Activated T-cell treated with anti-CD3 and anti-CD28 coated beads, Interleukin-2, amount 50 U/mL, for 24 hours (primary cell): ENCODE measurements at places on chromosomes 2 and 18.

DNA sequence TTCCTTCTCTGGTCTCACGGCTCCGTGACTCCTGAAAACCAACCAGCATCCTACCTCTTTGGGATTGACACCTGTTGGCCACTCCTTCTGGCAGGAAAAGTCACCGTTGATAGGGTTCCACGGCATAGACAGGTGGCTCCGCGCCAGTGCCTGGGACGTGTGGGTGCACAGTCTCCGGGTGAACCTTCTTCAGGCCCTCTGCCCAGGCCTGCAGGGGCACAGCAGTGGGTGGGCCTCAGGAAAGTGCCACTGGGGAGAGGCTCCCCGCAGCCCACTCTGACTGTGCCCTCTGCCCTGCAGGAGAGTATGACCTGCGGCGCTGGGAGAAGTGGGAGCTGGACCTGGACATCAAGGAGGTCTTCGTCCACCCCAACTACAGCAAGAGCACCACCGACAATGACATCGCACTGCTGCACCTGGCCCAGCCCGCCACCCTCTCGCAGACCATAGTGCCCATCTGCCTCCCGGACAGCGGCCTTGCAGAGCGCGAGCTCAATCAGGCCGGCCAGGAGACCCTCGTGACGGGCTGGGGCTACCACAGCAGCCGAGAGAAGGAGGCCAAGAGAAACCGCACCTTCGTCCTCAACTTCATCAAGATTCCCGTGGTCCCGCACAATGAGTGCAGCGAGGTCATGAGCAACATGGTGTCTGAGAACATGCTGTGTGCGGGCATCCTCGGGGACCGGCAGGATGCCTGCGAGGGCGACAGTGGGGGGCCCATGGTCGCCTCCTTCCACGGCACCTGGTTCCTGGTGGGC is 10.0 kb downstream of the PROC start:
- no peaks in the 10 kb centered on the region for H3K36me3 ChIP-seq
- DNase-seq = no peak
- no peak overlapping the region for H3K27ac ChIP-seq

DNA sequence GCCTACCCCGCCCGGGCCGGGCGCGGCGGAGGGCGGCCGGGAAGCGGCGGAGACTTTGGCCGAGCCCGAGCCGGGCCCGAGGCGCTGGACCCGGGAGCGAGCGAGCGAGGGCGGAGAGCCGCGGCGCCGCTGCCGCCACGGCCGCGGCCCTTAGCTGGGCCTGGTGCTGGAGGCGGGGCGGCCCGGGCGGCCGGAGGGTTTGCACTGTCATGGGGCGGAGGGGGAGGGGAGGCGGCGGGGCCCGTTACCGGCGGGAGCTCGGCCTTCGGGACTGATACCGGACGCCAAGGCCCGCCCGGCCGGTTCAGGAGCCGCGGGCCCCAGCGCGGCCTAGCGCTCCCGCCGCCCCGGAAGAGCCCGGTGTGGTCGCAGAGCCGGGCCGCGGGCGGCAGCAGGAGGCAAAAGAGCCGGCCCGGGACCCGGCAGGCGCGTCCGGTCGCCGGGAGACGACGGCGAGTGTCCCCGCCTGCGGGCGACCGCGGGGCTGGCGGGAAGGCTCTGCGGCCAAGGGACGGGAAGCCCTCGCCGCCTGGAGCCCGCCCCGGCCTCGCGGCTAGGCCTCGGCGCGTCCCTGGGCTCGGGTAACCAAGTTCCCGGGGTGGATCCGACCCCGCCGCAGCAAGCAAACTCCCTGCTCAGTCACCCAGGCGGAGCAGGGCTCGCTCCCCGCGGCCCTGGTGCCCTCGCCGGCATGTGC is 697 bp downstream of the KCMF1 start:
- peaks cover 50% of the 10 kb centered on the region for H3K4me1 ChIP-seq
- DNase-seq = peak; percentile 80
- H3K4me3 ChIP-seq = peak overlapping the region; percentile 84
- H3K36me3 ChIP-seq = peaks cover 65% of the 10 kb centered on the region
- peak overlapping the region; percentile 95 for H3K27ac ChIP-seq

GRCh38 chr18:6730416-6731221 is 1.1 kb downstream of the ARHGAP28 start:
- H3K4me3 ChIP-seq = no peak overlapping the region
- H3K4me1 ChIP-seq = peaks cover 5% of the 10 kb centered on the region
- no peak overlapping the region for H3K27ac ChIP-seq
- no peak for DNase-seq

DNA sequence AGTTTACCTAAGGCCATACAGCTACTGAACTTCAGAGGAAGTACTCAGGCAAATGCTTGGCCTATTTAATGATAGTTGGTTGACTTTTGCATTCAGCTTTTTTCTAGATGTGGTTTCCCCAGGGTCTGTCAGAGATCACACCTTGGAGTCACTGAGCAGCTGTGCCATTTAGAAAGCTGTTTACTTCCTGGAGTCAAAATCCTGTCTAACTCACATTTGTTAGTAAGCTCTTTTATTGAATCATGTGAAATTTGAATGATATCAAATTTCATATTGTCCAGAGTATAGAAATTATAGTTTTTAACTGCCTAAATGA is 7.6 kb upstream of the TRIB2 start:
- no peaks in the 10 kb centered on the region for H3K36me3 ChIP-seq
- peaks cover 53% of the 10 kb centered on the region for H3K4me1 ChIP-seq
- no peak for DNase-seq
- H3K4me3 ChIP-seq = no peak overlapping the region
- no peak overlapping the region for H3K27ac ChIP-seq

GRCh38 chr2:69132960-69133590 is 120.1 kb downstream of the ANTXR1 start:
- no peaks in the 10 kb centered on the region for H3K4me1 ChIP-seq

GRCh38 chr2:75464348-75464946 is 96.3 kb downstream of the EVA1A start:
- no peak for DNase-seq
- peaks cover 40% of the 10 kb centered on the region for H3K27me3 ChIP-seq
- no peak overlapping the region for H3K27ac ChIP-seq
- no peak overlapping the region for H3K4me3 ChIP-seq

DNA sequence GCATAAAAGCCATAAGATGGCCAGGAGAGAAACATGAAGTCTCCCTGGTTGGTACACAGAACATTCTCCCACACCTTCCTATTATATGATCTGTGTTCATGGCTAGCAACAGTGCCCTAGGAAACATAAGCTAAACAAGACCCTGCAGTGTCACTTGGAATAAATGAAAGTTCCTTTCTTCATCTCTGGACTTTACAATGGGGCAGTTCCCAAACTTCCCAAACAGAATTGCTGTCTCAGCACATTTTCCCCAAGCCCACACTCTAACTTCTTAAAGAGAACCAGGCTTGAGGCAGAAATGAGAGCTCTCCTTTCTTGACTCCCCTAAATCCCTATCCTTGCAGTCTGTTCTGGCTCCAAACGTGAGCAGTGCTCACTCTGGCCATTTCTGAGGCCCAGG is 173.2 kb upstream of the CREB1 start:
- no peaks in the 10 kb centered on the region for H3K27me3 ChIP-seq
- H3K27ac ChIP-seq = no peak overlapping the region
- H3K4me3 ChIP-seq = no peak overlapping the region
- H3K36me3 ChIP-seq = no peaks in the 10 kb centered on the region

DNA sequence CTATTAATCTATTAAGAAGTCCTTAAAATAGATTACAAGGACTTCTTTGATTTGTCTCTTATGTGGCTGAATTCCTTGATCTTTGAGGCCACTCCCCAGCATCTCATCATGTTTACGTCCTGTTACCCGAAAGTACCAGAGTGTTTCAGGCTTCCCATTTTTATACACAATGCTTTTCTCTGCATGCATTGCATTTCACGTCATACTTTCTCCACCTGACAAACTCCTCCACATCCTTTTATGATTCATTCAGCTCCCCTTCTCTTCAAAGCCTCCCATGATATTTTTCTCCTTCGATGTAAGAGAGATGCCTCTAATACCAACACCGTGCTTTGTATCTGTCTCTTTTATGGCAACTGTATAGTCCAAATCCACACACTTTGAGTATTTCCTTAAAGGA is 379.0 kb upstream of the CRIM1 start:
- H3K27ac ChIP-seq = no peak overlapping the region
- no peaks in the 10 kb centered on the region for H3K36me3 ChIP-seq
- no peak for DNase-seq
- H3K27me3 ChIP-seq = peaks cover 2% of the 10 kb centered on the region
- H3K4me3 ChIP-seq = no peak overlapping the region

GRCh38 chr2:109582928-109583895 is 30.6 kb downstream of the SEPTIN10 start:
- no peak overlapping the region for H3K27ac ChIP-seq
- H3K4me3 ChIP-seq = no peak overlapping the region
- no peaks in the 10 kb centered on the region for H3K36me3 ChIP-seq
- H3K4me1 ChIP-seq = no peaks in the 10 kb centered on the region
- no peak for DNase-seq

DNA sequence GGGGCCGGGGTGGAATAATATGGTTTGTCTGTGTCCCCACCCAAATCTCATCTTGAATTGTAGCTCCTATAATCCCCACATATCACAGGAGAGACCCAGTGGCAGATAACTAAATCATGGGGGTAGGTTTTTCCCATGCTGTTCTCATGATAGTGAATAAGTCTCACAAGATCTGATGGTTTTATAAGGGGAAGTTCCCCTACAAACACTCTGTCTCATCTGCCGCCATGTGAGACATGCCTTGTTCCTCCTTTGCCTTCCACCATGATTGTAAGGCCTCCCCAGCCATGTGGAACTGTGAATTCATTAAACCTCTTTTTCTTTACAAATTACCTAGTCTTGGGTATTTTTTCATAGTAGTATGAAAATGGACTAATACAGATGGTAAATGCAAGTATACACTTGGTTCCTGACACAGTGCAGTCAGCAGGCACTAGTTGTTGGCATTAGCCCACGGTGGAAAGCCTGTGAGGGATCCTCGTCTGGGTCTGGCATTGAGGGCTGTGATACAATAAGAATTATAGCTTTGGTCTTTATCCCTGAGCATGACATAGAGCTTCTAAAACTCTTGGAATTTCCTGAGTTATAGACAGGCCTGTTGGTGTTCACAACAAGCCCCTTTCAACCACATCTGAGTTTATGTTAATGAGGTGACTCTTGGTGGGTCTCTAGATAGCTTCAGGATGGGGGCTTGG is 135.8 kb downstream of the CABLES1 start:
- peaks cover 23% of the 10 kb centered on the region for H3K4me1 ChIP-seq
- H3K4me3 ChIP-seq = no peak overlapping the region
- no peaks in the 10 kb centered on the region for H3K27me3 ChIP-seq
- no peak for DNase-seq
- H3K36me3 ChIP-seq = peaks cover 24% of the 10 kb centered on the region
- no peak overlapping the region for H3K27ac ChIP-seq

- H3K27me3 ChIP-seq = no peaks in the 10 kb centered on the region
- peaks cover 20% of the 10 kb centered on the region for H3K4me1 ChIP-seq
- H3K4me3 ChIP-seq = no peak overlapping the region
Observed at GRCh38 chr2:23944527-23944926, 4.3 kb downstream of the UBXN2A start.

DNA sequence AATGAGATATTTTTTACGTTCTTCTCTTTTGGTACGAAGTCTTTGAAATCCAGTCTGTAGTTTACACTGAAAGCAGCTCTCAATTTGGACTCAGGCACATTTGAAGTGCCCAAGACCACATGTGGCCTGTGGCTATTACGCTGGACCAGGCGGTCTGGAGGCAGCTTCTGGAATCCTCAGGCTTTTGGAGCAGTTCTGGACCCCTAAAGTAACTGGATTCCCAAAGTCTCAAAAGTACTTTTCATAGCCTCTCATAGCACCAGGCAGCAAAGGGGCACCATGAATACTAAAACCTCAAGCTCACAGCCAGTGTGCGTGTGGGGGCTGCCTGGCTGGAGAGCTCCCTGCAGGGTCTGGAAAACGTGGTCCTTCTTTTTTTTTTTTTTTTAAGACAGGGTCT is 119.0 kb downstream of the SMAD7 start:
- H3K36me3 ChIP-seq = no peaks in the 10 kb centered on the region
- H3K27ac ChIP-seq = no peak overlapping the region
- peak; percentile 23 for DNase-seq
- no peak overlapping the region for H3K4me3 ChIP-seq
- H3K4me1 ChIP-seq = peaks cover 59% of the 10 kb centered on the region
- H3K27me3 ChIP-seq = no peaks in the 10 kb centered on the region

GRCh38 chr18:24112464-24112863 is 26.4 kb upstream of the CABYR start:
- no peak overlapping the region for H3K4me3 ChIP-seq
- H3K27ac ChIP-seq = peak overlapping the region; percentile 23
- H3K36me3 ChIP-seq = peaks cover 50% of the 10 kb centered on the region
- no peak for DNase-seq
- H3K27me3 ChIP-seq = no peaks in the 10 kb centered on the region

- H3K27me3 ChIP-seq = no peaks in the 10 kb centered on the region
- no peaks in the 10 kb centered on the region for H3K36me3 ChIP-seq
- H3K4me1 ChIP-seq = no peaks in the 10 kb centered on the region
- H3K27ac ChIP-seq = no peak overlapping the region
Observed at GRCh38 chr2:240873805-240874714, 5.4 kb downstream of the AGXT start.

GRCh38 chr2:1227274-1227900 is 185.9 kb upstream of the TPO start:
- no peaks in the 10 kb centered on the region for H3K36me3 ChIP-seq
- no peaks in the 10 kb centered on the region for H3K27me3 ChIP-seq
- no peak for DNase-seq
- no peak overlapping the region for H3K27ac ChIP-seq
- H3K4me1 ChIP-seq = no peaks in the 10 kb centered on the region

GRCh38 chr2:32456808-32457207 is 100.0 kb downstream of the BIRC6 start:
- H3K4me3 ChIP-seq = no peak overlapping the region
- no peak for DNase-seq
- peaks cover 19% of the 10 kb centered on the region for H3K4me1 ChIP-seq
- no peaks in the 10 kb centered on the region for H3K27me3 ChIP-seq
- H3K27ac ChIP-seq = no peak overlapping the region
- peaks cover 69% of the 10 kb centered on the region for H3K36me3 ChIP-seq

DNA sequence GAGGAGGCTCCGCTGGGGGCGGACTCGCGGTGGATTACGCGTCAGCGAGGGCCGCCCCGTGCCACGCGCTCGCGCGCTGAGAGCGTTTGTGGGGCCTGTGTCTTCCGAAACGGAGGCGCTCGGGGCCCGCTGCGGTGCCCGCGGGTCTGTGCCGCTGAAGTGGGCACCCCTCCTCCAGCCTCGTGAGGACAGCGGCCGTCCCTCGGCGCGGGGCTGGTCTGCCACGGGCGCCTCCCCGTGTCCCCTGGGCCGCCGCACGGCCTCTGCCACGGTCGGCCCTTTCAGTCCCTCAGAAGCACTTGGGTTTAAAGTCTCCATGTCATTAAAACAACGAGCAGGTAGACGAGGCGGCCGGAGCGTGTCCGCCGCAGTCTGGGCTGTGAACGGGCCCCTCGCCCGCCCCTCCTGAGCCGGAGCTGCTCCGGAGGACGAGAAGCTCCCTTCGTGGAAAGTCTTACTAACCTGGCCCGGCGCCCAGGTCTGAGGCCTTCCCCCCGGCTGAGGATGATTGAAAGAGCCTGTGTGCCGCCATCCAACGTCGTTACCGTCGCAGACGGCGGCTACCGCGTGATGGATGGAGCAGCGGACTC is 97.6 kb downstream of the NFATC1 start:
- no peak overlapping the region for H3K4me3 ChIP-seq
- DNase-seq = no peak
- peaks cover 35% of the 10 kb centered on the region for H3K4me1 ChIP-seq
- H3K36me3 ChIP-seq = peaks cover 82% of the 10 kb centered on the region
- no peaks in the 10 kb centered on the region for H3K27me3 ChIP-seq
- H3K27ac ChIP-seq = no peak overlapping the region

GRCh38 chr2:96218508-96219131 is 10.0 kb upstream of the STARD7 start:
- no peaks in the 10 kb centered on the region for H3K36me3 ChIP-seq
- no peak for DNase-seq
- H3K27ac ChIP-seq = no peak overlapping the region
- no peaks in the 10 kb centered on the region for H3K4me1 ChIP-seq

GRCh38 chr2:227377467-227378351 is 1.4 kb downstream of the TM4SF20 start:
- no peak for DNase-seq
- no peak overlapping the region for H3K4me3 ChIP-seq
- no peaks in the 10 kb centered on the region for H3K36me3 ChIP-seq
- no peak overlapping the region for H3K27ac ChIP-seq
